ENCODE measurements at places on chromosomes 16 and 17.

GRCh38 chr17:5380491-5381135, 38.8 kb downstream of the NUP88 start:
- no peak for DNase-seq

DNA sequence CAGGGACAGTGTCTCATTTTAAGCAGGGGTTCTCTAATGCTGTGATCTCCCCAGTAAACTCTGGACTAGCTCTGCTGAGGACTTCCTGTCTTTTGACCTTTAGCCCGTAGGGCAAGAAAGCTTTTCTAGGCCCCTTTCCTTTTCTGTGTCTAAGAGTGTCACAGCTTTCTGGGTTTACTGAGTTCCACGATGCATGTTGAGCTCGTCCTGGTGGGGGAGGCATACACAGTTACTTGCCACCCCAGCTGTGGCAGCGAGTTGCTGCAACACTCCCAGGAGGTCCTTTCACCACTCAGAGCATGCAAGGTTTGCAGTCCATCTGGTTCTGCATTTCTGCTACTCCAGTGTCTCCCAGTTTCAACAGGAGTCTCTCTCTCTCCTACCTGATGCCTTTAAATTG, 23.7 kb downstream of the NOD2 start:
- DNase-seq, result no peak

GRCh38 chr17:33012522-33013033, 20.9 kb downstream of the SPACA3 start:
- DNase-seq, result peak; percentile 36

DNA sequence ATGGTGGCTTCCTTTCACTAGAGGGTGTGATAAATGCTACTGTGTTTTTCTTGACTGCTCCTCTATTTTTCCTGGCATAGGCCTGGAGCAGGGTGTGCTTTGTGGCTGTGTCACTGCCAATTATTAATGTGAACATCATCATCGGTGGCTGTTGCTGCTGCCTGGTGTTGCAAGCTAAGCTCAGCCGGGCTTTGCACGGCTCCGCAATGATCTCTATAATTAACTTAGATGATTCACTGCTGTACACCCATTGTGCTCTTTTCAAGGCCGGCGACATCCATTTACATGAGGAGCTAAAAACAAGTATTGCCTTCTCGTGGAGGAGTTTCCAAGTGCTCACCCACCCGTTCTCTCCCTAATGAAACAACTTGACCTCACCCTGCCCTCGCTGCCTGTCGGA, 160.1 kb upstream of the IRX3 start:
- DNase-seq, result no peak

- DNase-seq, result no peak
Observed at GRCh38 chr16:9655051-9655450, 527.2 kb downstream of the GRIN2A start.

- no peak for DNase-seq
Observed at GRCh38 chr17:41906465-41907184, 12.1 kb downstream of the ACLY start.

DNA sequence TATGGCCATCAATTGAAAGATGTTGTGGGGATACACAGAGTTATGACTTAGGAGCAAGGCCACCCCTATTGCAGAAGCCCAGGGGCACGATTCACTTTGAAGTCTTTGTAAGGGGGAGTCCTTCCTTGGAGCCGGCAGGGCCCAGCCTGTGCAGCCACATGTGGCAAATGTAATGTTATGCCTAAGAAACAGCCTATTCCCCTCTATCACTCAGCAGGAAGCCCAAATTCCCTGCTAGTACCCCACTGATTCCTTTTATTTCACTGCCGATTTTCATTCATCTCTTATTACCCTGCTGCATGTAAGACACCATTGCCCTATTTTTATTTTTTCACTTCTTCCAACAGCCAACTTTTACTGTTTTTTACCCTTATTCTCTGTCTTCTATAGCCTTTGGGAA, 233.2 kb downstream of the PMP22 start:
- no peak for DNase-seq

- DNase-seq, result no peak
Observed at GRCh38 chr17:21186399-21187187, 27.4 kb downstream of the TMEM11 start.

DNA sequence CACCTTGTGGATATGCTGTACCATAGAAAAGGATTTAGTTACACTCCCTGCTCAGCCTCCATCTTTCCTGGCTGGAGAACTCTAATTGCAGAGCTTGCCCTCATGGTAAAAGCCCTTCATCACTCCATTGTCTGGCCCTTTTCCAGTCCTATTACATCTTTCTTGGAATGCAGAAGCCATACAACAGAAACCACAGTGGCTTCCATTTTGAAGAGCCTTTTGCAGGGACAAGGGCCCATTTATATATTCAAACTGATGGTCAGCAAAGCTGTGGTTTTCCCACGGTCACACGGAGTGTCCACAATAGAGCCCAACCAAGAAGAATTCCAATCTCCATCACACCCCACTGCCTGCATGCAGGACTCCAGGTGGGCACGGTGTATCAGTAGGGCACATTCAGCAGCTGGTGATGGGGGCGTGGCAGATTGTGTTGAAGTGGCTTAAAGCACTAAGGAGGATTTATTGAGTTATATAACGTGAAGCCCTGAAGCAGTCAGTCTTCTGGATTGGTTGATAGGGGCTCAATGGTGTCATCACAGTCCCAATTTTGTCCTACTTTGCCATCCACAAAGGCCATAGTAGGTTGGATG, 20.3 kb downstream of the COPRS start:
- no peak for DNase-seq

GRCh38 chr16:54006693-54007092, 279.9 kb downstream of the IRX3 start:
- DNase-seq, result no peak

DNA sequence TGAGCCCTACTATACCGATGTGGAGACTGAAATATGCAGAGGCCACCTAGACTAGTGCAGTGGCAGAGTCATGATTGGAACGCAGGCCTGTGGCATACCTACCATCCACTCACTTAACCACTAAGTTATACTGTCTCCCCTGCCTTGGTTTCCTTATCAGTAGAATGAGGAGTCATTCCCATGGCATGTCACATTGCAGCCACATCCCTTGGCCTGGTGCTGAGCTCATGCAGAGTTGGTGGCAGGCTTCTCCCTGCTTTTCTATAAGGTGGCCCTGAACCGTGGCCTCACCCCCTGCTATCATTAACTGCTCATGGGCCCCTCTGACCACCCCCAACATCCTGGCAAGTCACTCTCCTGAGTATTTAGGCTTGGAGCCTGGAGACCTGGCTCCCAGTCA, 212.5 kb downstream of the KATNIP start:
- no peak for DNase-seq

GRCh38 chr17:72111336-72111923, 9.4 kb upstream of the SOX9 start:
- no peak for DNase-seq

DNA sequence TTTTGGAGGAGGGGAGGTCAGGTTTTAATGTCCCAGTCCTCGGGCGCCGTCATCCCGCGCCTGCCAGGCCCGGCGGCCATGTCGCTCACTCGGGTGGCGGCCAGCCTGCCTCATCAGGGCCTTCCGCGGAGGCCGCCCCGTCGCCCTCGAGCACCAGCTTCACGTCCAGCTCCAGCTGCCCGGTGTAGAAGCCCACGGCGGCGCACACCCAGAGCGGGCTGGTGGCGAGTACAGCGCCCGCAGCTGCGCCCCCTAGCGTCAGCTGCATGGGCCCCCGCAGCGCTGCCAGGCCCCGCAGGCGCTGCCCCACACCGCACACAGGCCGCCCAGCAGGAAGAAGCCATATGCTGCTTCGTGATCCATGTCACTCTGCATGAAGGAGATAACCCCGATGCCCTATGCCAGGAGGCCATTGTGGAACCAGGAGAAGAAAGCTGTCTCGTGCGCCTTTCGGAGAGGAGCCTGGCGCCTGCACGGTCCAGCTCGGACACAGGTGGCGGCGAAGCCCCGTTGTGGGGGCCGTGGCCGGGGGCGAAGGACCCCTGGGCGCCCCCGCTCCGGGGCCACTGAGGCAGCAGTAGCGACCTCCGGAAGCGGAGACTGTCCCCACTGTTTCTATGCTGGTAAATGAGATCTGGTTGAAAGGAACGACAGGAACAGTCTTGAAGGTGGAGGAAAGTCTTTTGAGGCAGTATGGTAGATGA, 9.6 kb downstream of the AP2B1 start:
- DNase-seq, result no peak

GRCh38 chr17:76740329-76741118, 2.6 kb downstream of the MFSD11 start:
- DNase-seq, result no peak

GRCh38 chr16:88650749-88651275, at the start of gene CYBA:
Gene CYBA (minus strand): TSS chr16:88651053. CDS start chr16:88651013, 40 bp downstream.
- DNase-seq, result peak; percentile 92

DNA sequence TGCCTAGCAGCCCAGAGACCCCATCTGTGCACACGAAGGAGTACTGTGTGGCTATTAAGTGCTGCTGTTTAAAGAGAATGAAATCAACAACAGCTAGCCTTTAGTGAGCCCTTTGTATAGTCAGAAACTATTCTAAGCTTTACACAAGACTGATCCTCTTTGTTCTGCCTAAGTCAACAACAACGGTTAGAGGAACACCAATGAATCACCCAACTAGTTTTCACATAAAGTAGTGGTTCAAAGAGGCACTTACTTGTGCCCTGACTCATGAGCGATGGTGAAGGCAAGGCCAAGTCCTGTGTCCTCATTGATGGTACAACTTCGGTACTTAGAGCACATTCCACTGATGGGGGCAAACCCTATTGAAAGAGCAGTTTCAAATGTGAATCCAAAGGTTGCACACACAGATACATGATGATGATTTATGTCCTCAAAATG, 75.8 kb downstream of the ADAMTS18 start:
- DNase-seq, result no peak

DNA sequence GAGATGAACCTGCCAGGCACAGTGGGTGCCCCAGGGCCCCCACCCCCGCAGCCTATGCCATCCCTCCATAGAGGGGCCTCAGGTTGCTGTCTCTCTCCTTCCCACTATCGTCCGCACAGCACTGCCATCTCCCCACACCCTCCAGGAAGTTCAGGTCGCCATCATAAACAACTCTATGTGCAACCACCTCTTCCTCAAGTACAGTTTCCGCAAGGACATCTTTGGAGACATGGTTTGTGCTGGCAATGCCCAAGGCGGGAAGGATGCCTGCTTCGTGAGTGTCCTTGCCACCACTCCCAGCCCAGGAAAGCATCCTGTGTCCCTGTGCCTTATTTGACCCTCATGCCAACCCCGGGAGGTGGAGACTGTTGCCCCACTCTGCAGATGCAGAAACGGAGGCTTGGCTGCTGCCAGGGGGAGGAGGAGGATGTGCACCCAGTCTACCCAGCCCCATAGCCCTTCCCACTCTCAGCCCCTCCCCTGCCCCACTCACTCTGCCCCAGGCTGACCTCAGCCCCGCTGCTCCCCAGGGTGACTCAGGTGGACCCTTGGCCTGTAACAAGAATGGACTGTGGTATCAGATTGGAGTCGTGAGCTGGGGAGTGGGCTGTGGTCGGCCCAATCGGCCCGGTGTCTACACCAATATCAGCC, 3.9 kb downstream of the PRSS21 start:
- DNase-seq, result no peak

GRCh38 chr16:8926827-8927226, 36.9 kb downstream of the USP7 start:
- no peak for DNase-seq

DNA sequence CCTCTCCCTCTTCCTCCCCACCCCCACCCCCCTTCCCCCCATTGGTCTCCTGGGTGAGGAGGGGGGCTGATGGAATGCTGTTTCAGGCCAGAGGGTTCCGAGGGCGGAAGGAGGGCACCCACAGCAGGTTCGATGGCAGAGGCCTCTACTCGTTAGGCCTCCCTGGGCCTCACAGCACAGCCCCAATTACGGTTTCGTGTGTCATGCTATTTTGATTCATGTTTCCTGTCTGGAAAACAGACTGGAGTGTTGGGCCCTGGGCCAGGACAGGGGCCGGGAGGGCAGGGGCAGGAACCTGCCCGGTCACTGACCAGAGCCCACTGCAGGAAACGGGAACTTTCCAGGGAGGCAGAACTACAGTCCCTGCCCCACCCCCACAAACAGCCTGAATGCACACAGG, 138.2 kb downstream of the C16orf95 start:
- no peak for DNase-seq

GRCh38 chr17:49834118-49834743, 13.6 kb downstream of the TAC4 start:
- DNase-seq, result no peak

- no peak for DNase-seq
Observed at GRCh38 chr17:80374732-80375585, 40.0 kb upstream of the ENDOV start.

DNA sequence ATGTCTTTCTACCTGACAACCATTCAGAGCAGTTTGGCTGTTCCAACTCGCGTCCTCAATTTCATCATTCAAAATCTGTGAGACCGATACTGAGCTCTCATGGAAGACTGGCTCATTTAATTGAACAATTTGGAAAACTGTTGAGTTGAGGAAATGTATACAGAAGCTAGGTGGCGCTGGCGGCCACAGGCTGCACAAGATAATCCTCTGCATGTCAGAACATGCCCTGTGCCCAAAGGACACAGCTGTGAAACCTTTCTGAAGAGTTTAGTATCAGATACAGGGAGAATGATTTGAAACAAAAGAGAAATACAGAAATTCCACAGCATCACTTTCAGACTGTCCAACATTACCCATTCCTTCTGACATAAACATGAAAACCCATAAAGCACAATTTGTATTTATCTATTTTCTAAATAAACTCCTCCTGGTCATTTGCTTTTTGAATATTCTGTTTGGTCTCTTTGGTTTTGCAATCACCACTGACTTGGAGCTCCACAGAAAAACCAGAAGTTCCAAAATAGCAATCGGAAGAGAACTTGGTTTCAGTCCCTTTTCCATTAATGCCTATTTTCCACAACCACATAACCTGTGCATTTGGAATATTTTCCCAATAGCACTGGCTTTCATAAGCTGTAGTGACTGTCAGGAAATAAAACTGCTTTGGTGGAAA, 192.8 kb downstream of the MAP2K6 start:
- DNase-seq, result no peak

DNA sequence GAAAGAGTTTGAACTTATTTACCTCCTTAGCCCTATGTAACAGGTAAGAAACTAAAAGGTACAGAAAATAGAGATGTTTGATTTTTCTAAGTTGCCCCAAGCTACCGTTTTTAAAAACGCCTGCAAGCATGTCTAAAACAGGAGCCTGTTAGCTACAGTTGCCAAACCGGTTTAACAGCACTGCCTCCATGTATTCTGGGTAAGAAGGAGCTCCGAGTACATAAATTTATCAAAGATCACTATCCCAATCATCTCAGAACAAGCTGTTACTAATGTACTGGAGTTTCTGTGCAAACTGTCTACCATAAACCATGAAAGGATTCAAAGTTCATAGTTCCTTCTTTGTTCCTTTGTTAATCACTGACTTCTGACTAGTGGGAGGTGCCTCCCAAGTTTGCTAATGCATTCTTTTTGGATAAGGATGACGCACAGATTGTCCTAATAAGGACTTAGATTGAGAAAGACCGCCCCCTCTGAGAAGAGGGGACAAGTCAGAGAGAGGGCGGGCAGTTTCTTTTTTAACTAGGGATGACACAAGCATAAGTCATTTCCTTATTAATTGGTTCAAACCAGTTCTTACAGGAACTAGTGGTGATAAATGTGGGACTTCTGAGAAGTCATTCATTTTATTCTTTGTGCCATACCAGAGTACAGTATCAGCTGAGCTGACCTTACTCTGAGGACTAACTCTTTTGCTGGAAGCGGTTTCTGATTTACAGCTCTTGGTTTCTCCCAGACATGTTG, 55.3 kb downstream of the TUBD1 start:
- no peak for DNase-seq
